ENCODE measurements at places on chromosomes 3 and 15. TPM values are rescaled to one million over a fixed set of nuclear protein-coding genes. Genes with fewer than 3 reads are reported as not detected.

DNA sequence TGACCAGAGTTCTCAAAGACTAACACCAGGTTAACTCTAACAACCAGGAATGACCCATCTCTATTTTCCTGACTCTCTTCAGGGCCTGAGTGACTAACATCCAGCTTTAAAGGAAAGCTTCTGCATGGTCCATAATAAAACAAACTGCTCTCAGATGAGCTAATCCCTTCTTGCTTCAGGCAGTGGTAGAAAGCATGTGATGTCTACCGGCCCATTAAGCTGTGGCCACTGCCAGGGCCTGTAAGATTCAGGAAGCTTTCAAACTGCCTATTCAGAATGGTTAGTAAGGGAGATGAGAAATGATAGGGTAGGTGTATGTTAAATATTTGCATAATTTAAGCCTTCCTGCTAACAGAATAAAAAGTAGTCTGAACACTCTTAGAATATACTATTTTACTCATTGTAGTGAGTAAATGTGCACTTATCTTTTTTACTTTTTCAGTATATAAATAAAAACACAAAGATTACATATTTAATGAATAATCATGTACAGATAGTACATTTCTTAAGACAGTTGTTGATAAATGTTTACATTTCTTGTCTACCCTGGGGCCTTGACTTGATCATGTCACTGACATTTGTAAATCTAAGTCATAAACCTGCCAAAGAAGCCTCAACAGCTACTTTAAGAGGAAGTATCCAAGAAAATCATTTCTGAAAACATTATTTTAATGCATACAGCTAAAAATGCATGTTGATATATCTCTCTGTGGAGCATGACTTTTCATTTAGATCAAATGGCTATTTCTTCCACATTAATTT lies 222.0 kb downstream of the MCTP2 start:
- H3K27me3 ChIP-seq = no peaks in the 10 kb centered on the region
- H3K36me3 ChIP-seq = peaks cover 6% of the 10 kb centered on the region
- no peak overlapping the region for H3K27ac ChIP-seq
- DNase-seq = no peak
- no peaks in the 10 kb centered on the region for H3K4me1 ChIP-seq

- no peak for DNase-seq
- no peaks in the 10 kb centered on the region for H3K36me3 ChIP-seq
- H3K4me1 ChIP-seq = no peaks in the 10 kb centered on the region
- H3K27ac ChIP-seq = no peak overlapping the region
- H3K4me3 ChIP-seq = no peak overlapping the region
Measured at GRCh38 chr3:182451871-182452270, 341.4 kb upstream of the ATP11B start.

GRCh38 chr3:122189357-122189756 lies 5.9 kb downstream of the CASR start:
- H3K27ac ChIP-seq = no peak overlapping the region
- no peaks in the 10 kb centered on the region for H3K36me3 ChIP-seq
- no peak for DNase-seq
- H3K27me3 ChIP-seq = peaks cover 19% of the 10 kb centered on the region
- no peak overlapping the region for H3K4me3 ChIP-seq
- H3K4me1 ChIP-seq = peaks cover 5% of the 10 kb centered on the region

DNA sequence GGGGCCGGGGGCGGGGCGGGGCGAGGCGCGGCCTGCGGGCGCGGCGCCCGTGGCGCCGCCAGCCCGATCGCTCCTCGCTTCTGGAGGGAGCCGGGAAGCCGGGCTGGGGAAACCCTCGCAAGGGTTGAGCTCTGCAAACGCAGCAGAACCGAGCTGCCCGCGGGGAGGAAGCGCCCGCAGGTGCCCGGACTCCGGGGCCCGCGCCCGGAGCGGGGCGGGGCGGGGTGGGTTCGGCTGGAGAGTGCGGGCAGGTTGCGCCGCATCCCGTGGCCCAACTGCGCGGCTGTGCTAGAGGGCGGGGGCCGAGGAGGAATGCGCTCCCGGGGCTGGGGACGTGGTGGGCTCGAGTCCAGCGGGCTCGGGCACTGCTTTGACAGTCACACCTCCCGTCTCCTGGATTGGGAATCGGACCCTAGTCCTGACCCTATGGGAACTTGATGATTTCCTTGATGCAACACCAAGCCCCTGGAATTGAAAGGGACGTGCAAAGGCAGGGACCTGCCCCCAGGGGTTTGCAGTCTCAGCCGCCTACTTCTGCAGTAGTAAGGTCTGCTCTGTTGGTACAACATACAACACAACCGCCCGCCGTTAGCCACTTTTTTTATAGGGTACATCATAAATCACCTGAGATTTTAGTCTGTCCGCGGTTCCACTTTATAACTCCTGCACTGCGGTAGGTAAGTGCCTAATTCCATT lies 34.3 kb downstream of the ZBTB38 start:
- peak overlapping the region; percentile 77 for H3K27ac ChIP-seq
- no peaks in the 10 kb centered on the region for H3K27me3 ChIP-seq
- peak; percentile 10 for DNase-seq
- peaks cover 22% of the 10 kb centered on the region for H3K4me1 ChIP-seq
- peak overlapping the region; percentile 65 for H3K4me3 ChIP-seq

GRCh38 chr3:89577637-89578530 lies 470.5 kb downstream of the EPHA3 start:
- H3K4me1 ChIP-seq = no peaks in the 10 kb centered on the region
- DNase-seq = no peak
- H3K27me3 ChIP-seq = no peaks in the 10 kb centered on the region
- no peak overlapping the region for H3K4me3 ChIP-seq
- H3K36me3 ChIP-seq = no peaks in the 10 kb centered on the region
- H3K27ac ChIP-seq = no peak overlapping the region

DNA sequence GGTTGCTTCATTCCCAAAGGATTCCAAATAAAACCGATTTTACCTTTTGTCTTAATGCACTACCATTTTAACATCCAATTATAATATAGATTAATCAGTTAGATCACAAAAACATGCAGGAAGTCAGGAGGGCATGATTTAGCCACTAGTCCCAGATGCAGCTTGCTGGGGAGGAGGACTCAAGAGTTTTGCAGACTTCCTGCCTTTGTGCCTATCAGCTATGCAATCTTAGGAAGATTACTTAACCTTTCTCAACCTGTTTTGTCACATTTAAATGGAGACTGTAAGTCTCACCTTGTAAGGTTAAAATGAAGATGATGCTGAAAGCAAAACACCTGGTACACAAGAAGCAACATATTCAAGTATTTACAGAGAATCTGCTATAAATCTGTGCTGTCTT lies 242.4 kb upstream of the GOLIM4 start:
- no peak overlapping the region for H3K4me3 ChIP-seq
- H3K36me3 ChIP-seq = no peaks in the 10 kb centered on the region
- no peak for DNase-seq
- H3K27ac ChIP-seq = no peak overlapping the region

DNA sequence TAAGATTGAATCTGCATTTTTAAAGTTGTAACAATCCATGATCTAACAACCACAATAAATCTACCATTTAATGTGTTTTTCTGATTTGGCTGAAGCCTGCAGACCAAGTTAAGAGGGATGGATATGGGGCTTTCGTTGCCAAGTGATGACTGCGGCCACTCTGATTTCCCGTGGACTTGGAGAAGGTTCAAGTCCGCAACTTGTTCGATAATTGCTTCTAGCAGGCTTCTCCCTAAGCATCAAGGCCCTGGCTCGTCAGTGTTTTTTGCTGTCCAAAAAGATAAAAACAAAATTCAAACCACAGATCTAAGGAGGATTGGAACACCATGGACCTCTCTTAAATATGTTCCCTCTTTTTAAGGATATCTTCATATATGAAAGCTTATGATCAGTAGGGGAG lies 256.6 kb downstream of the CNTN3 start:
- no peaks in the 10 kb centered on the region for H3K27me3 ChIP-seq
- no peak overlapping the region for H3K27ac ChIP-seq
- DNase-seq = no peak
- no peaks in the 10 kb centered on the region for H3K36me3 ChIP-seq
- H3K4me3 ChIP-seq = no peak overlapping the region

DNA sequence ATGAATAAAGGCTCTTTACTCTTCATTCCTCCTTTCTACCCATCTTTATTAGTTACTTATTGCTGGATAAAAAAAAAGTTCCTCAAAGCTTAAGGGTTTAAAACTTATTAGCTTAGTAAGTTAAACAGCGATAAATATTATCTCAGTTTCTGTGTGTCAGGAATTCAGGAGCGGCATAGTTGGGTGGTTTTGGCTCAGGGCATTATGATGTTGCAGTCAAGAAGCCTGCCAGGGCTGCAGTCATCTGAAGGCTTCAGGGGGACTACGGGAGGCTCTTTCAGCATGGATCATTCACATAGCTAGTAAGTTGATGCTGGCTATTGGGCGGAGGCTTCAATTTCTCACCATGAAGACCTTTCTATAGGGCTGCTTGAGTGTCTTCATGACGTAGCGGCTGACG lies 1.9 kb upstream of the DLG1 start:
- peaks cover 17% of the 10 kb centered on the region for H3K4me1 ChIP-seq
- peaks cover 12% of the 10 kb centered on the region for H3K27me3 ChIP-seq
- peaks cover 6% of the 10 kb centered on the region for H3K36me3 ChIP-seq
- no peak for DNase-seq
- no peak overlapping the region for H3K4me3 ChIP-seq
- no peak overlapping the region for H3K27ac ChIP-seq

DNA sequence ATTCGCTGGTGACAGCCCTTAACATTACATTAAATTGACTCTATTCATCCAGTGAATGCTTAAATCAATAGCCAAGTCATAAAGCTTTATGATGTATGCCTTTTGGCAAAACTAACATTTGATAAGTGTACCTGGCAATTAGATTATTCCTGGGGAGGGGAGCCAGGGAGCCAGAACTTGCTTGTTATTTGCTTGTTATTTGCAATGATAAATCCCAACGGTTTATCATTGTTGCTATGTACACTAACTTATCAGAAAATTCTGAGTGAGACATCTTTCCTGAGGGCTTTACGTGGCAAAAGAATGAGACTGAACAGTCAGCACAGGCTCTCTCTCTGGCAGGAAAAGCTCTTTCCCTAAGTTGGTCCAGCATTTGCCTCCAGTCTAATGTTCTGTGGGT lies 35.8 kb upstream of the FBN1 start:
- H3K4me1 ChIP-seq = no peaks in the 10 kb centered on the region
- H3K27me3 ChIP-seq = no peaks in the 10 kb centered on the region
- H3K27ac ChIP-seq = no peak overlapping the region
- no peak overlapping the region for H3K4me3 ChIP-seq

GRCh38 chr3:60399861-60400845 lies 851.1 kb downstream of the FHIT start:
- H3K27me3 ChIP-seq = no peaks in the 10 kb centered on the region
- no peaks in the 10 kb centered on the region for H3K36me3 ChIP-seq
- H3K4me3 ChIP-seq = no peak overlapping the region
- no peak for DNase-seq
- no peaks in the 10 kb centered on the region for H3K4me1 ChIP-seq
- H3K27ac ChIP-seq = no peak overlapping the region

GRCh38 chr15:63156086-63156710 lies 1.1 kb downstream of the RPS27L start:
- H3K27ac ChIP-seq = peak overlapping the region; percentile 96
- H3K27me3 ChIP-seq = no peaks in the 10 kb centered on the region
- H3K4me1 ChIP-seq = peaks cover 22% of the 10 kb centered on the region
- H3K4me3 ChIP-seq = peak overlapping the region; percentile 98

- H3K4me3 ChIP-seq = no peak overlapping the region
- no peak for DNase-seq
- H3K27ac ChIP-seq = no peak overlapping the region
- no peaks in the 10 kb centered on the region for H3K36me3 ChIP-seq
- no peaks in the 10 kb centered on the region for H3K27me3 ChIP-seq
Measured at GRCh38 chr15:101664303-101664913, 12.2 kb upstream of the TM2D3 start.

GRCh38 chr3:39506863-39507262 lies 39.4 kb downstream of the MOBP start:
- H3K27me3 ChIP-seq = peaks cover 18% of the 10 kb centered on the region
- DNase-seq = no peak

DNA sequence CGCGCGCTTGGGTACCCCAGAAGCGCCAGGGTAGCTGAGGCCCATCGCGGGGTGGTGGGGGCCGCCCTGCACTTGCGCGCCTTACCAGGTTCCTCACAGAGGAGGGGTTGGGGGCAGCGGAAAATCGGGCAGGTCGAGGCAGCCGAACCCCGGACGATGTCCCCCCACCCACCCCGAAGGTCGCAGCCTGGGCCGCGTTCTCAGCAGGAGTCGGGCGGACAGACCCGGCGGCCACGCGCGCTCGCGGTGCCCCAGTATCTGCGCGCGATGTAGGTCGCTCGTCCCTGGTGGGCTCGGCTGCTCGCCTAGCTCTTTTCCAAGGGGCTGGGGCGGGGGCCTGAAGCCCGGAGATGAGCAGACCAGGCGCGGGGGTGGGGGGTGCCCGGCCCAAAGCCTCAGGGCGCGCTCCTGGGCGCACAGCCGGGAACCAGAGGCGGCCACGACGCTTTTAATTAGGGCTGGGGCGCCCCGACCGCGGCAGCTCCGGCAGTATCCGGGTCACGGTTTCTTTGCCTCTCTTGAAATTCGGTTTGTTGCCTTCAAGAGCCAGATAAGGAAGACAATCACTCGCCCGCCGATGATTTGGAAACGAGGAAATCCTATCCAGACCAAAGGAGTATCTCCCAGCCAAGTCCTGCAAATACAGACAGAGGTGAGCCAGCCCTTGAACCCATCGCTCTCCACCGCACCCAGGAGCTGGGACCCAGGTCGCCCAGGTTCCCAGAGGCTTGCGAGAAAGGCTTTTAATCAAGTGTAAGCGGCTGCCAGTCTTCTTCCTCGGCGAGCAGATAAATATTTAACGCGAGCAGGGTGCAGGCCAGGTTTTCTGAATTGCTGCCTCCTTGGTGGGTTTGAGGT lies 4.6 kb downstream of the SKOR1 start:
- DNase-seq = no peak
- peaks cover 51% of the 10 kb centered on the region for H3K4me1 ChIP-seq
- peaks cover 92% of the 10 kb centered on the region for H3K27me3 ChIP-seq
- H3K27ac ChIP-seq = no peak overlapping the region
- no peaks in the 10 kb centered on the region for H3K36me3 ChIP-seq
- no peak overlapping the region for H3K4me3 ChIP-seq

Gene SLC51A
- 0.37 TPM for polyA plus RNA-seq

Gene RAB7A
- 223 TPM for polyA plus RNA-seq

Gene B3GNT5
- 17.7 TPM for polyA plus RNA-seq

Gene CCDC32
- 37.3 TPM for polyA plus RNA-seq

Gene CTXN2
- not detected for polyA plus RNA-seq

Gene CYP1A2
- polyA plus RNA-seq = not detected

Gene FGF7
- not detected for polyA plus RNA-seq

Gene ZNF80
- polyA plus RNA-seq = not detected

Gene GOLGA8S
- not detected for polyA plus RNA-seq

Gene DUOX2
- not detected for polyA plus RNA-seq

Gene MESP1
- polyA plus RNA-seq = 1.2 TPM

Gene WNT5A
- polyA plus RNA-seq = 0.01 TPM

All from CD14-positive monocyte (primary cell).